Frontal cortex (tissue), 4 donors: ENCODE measurements at places on chromosomes 7 and 10.

- no peak for DNase-seq
These were observed 355.3 kb downstream of the PRPF18 start for GRCh38 chr10:13942035-13942434.

GRCh38 chr10:75449382-75450074, 18.1 kb downstream of the LRMDA start:
- no peak for DNase-seq

GRCh38 chr10:99339077-99339476, 9.9 kb downstream of the CNNM1 start:
- DNase-seq = no peak

- no peak for DNase-seq
These were observed 119.9 kb upstream of the AHR start for GRCh38 chr7:17178545-17178944.

DNA sequence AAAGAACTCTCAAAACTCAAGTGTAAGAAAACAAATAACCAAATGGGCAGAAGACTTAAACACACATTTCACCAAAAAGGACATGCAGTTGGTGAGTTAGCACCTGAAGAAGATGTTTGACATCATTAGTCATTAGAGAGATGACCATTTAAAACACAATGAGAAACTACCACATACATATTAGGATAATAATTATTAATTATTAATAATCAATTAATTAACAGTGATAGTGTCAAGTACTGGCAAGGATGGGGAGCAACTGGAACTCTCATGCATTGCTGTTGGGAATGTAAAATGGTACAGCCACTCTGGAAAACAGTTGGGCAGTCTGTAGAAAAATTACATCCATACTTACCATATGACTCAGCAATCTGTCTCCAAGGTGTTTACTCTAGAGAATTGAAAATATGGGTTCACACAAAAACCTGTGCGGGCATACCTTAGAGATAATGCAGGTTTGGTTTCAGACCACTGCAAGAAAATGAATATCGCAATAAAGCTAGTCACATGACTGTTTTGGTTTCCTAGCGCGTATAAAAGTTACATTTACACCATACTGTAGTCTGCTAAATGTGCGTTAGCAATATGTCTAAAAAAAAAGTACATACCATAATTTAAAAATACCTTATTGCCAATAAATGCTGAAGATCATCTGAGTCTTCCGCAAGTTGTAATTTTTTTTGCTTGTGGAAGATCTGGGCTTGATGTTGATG, 30.3 kb downstream of the ARID5B start:
- no peak for DNase-seq

DNA sequence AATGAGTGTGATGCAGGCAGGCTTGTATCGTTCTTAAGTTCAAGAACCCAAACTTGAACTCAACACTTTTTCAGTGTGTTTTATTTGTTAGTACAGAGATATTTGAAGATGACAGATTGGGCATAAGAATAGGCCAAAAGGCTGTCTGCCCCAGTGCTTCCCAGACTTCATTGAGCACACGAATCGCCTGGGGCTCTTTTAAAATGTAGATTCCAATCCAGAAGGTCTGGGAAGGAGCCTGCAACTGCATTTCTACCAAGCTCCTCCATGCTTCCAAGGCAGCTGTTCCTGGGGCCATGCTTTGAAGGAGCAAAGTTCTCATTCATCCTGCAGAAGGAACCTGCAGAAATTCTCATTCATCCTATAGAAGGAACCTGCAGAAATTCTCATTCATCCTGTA, 114.5 kb upstream of the INSYN2A start:
- DNase-seq = no peak

DNA sequence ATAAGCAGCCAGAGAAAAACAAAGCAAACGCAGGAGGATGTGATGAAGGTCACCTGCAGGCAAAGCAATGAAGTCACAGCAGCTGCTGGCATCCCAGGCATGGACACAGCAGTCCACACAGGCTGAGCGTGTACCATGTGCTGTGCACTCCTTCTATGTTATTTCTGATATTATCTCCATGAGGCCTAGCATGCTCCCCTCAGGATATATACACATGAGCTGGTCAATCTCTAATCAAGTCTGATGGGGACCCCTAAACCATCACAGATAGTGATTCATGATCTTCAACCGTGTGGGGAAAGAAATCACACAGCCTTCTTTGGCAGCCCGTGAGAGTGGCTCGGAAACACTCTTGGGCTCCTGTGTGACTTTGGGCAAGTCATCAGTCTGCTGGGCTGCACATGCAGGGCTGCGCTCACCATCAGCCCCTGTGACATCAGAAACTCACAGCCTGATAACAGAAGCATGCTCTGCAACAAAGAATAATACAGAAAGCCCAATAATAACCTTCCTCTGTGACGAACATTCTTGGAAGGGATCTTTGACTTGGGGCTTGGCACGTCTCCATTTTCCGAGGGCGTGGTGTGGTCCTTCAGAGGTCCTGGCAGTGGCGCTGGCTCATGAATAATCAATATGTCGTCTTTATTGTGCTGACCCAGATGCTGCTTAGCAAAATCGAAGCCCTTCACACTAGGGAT, 83.0 kb upstream of the ATP6V0A4 start:
- DNase-seq = no peak

DNA sequence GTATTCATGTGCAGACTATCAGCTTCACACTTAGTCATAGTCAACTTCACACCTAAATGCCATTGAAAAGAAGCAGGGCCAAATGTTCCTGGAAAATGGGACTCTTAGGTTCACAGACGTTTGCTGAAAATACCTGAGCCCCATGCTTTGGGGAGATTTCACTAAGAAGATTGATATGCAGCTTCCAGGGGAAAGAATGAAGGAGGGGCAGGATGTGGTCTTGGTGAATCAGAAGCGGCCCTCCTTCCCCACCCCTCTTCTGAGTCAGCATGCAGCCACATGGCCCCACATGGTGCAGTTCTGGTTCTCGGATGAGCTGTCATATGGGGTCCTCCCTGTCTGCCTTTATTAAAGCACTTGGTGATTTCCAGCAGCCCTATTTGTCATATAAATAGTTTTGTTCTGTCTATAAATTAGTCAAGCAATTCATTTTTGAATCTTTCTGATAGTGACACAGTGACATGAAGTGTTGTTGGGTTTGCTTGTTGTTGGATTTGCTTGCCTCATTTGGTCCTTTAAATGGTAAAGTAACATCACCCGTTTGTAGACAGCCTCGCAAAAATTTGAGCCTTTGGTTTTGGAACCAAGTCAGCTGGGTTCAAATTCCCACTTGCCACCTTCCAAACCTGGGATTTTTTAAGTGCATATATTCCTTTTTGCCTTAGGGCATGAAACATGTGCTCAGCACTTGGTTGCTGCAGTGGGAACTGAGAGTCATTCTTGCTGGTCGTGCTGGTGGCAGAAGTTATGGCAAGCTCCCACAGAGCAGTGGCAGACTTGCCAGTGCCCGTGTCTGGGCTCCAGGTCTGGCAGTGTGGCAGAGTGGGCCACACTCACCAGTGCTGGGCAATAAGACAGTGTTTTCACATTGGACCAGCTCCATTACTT, 68.1 kb upstream of the CDK6 start:
- no peak for DNase-seq

DNA sequence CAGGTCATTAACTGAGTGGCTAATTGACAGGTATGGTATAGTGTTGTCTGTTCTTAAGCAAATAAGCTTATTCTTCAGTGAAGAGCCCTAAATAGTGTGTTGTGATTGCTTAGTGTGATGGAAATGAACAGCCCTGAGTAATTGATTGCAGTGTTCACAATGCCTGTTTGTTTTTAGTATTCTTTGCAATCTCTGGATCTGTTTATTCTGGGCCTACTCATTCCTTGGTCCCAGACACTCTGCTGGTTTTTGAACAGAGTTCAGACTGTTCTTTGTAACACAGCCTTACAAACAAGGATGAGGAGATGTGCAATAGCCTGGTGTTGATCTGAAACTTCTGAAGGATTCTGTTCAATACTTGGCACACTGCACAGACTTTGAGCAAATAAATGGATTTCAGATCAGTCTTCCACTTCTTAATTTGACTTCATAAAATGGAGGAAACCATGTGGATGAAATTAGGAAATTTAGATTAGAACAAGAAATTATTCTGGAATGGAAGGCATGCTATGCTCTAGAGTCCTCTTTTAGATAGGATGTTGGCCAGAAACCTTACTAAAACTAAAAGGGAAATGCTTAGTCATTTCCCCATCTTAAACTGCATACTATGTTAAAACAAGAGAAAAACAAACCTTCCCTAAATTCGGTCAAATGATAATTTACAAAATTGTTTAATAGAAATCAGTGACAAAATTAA, 444.2 kb upstream of the SEMA3D start:
- DNase-seq = peak; percentile 1

- no peak for DNase-seq
These were observed 592.5 kb downstream of the TYW1 start for GRCh38 chr7:67589183-67589582.

DNA sequence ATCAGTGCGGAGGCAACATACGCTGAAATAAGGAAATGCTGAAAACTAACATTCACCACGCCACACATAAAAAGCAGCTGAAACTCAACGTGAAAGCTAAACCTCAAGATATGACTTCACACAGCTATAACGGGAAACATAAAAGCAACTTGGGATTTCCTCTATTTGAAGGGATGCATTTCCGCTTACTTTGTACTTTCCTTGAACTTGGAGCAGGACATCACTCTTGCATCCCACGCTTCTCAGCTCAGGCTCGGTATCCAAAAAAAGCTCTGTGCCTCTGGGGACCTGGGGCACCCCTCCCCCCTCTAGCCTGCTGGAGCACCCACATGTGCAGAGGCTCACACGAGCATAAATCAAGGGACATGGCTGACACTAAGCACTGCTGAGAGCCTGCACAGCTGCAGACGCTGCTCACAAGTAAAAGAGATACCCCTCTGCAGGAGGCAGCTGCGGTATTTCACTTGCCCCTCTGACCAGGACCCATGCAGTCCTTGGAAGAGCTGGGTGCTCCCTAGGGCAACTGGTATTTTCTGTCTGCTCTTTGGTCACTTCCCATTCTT, 34.2 kb downstream of the PARD3 start:
- DNase-seq = no peak

DNA sequence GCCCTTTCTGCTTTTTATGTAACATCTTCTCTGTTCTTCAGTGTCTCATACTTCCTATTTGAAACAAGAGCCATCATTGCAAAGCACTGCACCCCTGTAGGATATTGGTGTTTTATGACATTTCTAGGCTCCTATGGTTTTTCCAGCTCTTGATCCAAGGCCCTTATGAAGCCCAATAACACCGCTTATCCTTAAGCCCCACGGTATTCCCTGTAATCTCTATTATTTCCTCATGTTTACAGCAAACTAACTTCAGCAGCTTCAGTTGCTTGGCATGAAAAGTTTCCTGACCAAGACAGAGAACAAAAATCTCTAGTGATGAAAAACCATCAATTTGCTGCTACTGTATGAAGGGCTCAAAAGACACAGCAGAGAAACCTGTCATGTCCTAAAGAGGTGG, 34.1 kb upstream of the TES start:
- DNase-seq = no peak

- DNase-seq = no peak
These were observed 145.7 kb downstream of the FGFR2 start for GRCh38 chr10:121452581-121452980.
